Naive thymus-derived CD8-positive, alpha-beta T cell (primary cell): ENCODE measurements at places on chromosomes 12 and 14. TPM values are rescaled to one million over a fixed set of nuclear protein-coding genes. Genes with fewer than 3 reads are reported as not detected.

DNA sequence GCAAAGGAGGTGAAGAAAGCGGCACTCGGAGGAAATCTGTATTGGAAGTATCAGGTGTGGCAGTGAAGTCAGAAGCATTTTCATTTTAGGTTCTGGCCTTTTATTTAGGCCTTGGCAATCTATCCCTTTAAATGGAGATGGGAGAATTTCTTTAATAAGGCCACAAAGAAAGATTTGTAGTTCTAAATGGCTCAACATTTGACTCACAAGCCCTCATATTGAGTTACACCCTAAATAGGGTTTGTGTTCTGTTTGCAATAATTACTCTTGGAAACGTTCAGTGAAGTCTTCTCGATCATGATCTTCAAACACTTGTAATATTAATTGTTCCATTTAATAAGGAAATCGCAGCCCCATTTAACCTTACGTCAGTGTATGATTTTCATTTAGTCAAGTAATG is 25.3 kb upstream of the TMEM260 start:
- DNase-seq, result no peak

DNA sequence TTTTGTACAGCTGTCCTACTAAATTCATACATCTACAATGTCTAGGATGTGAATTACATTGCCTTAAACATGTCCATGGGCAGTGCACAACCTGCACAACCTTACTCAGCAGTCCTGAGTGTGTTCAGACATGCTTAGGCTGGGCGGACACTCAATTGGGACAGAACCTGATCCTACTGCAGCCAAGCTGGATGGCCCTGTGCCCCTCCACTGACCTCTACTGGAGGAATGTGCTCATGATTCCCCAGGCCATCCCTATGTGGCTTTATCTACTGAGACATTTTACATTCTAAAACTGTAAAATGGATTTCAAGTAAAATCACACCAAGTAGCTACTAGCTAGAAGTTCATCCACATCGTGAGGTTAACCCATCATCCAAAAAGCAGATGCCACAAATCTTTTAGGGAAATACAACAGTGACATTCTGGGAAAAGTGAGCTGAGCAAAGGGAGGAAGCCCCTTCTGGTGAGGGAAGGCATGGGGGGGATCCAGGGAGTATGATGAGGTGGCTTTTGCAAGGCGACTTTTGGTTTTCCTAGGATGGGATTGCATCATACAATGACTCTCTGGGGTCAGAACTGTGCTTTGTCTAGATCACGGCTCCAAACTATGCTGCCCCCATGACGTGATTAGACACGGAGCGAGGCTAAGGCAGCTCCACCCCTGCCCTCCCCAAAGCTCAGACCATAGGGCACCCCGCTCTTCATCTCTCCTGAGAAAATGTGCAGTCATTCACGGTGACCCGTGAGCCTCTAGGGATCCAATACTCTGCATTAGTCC is 911.7 kb upstream of the TMEM132C start:
- no peak for DNase-seq

DNA sequence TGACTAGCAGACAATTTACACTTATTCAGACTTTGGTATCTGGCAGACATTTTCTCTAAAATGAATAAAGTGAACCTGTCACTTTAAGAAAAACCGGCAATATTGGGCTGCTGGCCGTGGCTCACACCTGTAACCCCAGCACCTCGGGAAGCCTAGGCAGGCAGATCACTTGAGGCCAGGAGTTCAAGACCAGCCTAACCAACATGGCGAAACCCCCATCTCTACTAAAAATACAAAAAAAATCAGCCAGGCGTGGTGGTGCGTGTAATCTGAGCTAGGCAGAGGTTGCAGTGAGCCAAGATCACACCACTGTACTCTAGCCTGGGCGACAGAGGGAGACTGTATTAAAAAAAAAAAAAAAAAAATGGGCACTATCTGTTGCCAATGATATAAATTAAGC is 11.5 kb downstream of the DUSP16 start:
- no peak for DNase-seq

DNA sequence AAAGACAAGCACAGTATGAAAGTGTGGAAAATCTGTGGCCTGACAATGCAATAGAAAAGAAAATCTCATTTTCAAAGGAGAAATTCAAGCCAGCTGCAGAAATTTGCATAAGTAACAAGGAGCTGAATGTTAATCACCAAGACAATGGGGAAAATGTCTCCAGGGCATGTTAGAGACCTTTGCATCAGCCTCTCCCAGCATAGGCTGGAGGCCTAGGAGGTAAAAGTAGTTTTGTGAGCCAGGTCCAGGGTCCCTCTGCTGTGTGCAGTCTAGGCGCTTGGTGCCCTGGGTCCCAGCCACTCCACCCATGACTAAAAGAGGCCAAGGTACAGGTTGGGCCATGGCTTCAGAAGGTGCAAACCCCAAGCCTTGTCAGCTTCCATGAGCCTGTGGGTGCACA is 58.3 kb downstream of the TESPA1 start:
- no peak for DNase-seq

GRCh38 chr12:12481631-12482030 is 81.0 kb downstream of the DUSP16 start:
- no peak for DNase-seq

DNA sequence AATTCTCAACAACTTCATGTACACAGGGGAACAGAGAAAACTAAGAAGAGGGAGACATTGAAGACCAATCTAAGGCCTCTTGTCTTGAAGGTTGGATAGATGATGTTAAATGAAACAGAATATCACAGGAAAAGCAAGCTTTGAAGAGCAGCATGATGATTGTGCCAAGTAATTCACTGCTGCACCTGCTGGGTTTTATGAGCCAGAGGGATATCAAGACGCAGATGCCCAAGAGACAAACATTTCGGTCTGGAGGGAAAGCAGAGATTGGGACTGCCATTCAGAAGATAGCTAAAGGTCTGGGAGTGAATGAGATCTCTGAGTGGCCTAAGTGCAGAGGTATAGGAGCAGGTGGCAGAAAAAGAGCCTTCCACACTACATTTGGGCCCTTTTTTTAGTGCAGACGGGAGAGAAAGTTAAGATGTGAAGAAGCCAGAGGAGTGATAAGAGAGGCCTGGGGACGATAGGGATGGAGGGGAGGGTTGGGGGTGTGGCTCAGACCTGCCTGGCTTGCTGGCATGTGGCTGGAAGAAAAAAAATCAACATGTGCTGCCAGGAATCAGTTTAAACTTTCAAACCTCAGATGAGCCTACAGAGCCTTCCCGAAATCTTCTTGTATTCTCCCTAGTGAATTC is 200.6 kb downstream of the AEBP2 start:
- DNase-seq, result no peak

FAM161B gene
- 5.0 TPM for total RNA-seq

GRCh38 chr12:81216739-81217138 is 138.9 kb downstream of the ACSS3 start:
- DNase-seq, result no peak

DNA sequence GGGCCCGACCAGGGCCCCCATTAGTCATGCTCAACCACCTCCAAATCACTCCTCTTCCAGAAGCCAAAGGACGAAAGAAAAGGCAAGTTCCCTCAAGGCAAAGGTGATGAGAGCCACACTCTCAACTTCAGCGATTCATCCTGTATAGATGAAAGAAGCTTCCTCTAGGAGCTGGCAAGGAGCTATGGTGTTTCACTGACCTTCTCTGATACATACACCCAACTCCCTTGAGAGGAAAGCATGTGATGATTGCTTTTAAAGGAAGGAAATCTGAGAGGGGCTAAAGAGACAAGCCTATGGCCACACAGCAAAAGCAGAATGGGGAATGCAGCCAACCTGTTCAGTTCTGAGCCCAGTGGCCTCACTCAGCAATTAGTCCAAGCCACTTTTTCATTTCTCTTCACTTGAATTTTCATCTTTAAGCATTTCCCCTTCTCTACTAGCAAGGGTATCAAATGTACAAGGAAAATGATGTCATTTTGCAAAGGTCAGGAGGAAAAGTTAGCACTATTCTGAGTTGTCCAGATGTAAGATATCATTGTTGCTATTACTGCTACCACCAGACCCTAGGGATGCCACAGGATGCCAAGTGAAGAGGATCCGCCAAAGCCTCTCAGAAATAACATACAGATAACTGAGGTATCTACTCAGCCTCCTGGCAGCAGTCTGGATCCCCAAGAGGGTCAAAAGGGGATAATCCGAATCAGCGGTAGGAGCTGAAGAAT is 82.5 kb downstream of the MAP3K9 start:
- DNase-seq, result no peak

GRCh38 chr12:85531341-85531740 is 251.3 kb downstream of the ALX1 start:
- no peak for DNase-seq

- DNase-seq, result no peak
These were observed 87.6 kb downstream of the GALNT8 start for GRCh38 chr12:4807813-4808212.

KRT73 gene
- 8.5 TPM for total RNA-seq

- DNase-seq, result no peak
These were observed 239.2 kb upstream of the CPNE8 start for GRCh38 chr12:39144613-39145061.

AQP6 gene
- not detected for total RNA-seq

- DNase-seq, result no peak
These were observed 220.3 kb downstream of the KIF26A start for GRCh38 chr14:104358528-104359300.

GRCh38 chr14:32939254-32940065 is 781 bp downstream of the NPAS3 start:
- no peak for DNase-seq

DNA sequence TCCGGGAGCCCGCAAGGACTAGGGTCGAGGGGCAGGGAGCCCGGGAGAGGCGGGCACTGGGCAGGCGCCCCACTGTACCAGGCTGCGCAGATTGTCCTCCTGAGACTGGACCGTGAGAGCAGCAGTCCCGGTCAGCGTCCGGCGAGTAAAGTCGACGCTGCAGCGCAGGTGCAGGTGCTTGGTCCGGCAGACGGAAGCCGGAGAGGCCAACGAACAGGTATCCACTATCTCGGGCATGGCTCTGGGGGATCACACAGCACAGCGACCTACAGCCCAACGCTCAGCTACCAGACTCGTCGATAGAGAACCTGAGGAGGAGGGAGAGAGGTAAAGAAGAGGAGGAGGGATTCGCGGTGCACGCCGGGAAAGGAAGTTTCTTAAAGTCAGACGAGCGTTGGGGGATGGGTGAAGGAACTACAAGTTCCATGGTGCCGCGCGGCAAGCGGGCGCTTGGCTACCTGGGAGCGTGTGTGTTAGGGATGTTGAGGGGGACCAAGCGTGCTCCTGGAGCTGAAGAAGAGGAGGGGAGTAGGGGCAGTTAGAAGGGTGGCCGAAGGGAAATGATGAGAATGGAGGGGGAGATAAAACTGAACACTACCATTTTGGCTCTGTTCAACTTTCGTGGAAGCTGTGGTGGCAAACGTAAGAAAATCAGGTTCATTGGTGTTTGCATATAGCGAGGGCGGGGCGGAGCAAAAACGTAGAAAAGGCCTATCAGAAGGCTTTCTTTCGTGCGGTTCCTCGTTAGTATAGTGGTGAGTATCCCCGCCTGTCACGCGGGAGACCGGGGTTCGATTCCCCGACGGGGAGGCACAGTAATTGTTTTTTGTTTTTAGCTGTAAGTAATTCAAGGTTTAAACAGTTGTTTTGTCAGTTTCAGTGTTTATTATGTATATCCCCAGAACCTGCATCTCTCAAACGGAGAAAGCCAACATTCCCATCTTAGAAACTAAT is at the start of gene LTA4H:
LTA4H (minus strand) TSS at position 305 of the 954 bp plus-strand sequence; CDS start at position 237, 68 bp downstream.
- DNase-seq, result peak; percentile 100

DNA sequence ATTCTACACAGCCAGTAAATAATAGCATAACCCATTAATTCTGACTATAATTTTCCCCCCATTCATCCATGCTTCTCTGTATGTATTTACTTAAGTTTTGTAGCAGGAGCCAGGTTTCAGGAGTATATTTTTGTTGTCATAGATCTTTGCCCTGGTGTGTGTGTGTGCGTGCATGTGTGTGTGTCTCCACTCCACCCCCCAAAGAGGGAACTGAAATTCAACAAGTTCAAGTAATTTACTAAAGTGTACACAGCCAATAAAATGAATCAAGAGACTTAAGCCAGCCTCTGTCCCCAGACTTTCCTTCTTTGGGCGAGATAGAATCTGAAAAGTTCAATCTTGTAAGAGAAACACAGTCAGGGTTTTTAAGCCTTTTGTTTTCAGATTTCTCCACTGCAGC is 792.0 kb downstream of the MED13L start:
- no peak for DNase-seq

- no peak for DNase-seq
These were observed 5.6 kb downstream of the NECAP1 start for GRCh38 chr12:8087666-8088065.

DNA sequence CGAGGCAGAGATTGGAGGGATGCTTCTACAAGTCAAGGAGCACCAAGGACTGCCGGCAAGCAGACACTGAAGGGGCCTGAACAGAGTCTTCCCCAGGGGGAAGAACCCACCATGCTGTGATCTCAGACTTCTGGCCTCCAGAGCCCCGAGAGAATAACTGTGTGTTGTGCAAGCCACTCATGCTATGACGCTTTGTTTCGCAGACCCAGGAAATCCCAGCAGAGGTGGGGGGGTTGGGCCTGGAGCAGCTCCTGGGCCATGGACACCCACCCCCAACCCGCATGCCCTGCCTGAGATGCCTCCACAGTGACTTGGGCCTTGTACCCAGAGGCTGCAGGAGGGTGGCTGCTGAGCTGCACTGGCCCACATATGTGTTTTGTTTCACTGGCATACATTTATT is 31.2 kb downstream of the ARL6IP4 start:
- DNase-seq, result no peak

SIX1 gene
- not detected for total RNA-seq
